ENCODE measurements at places on chromosomes 6 and 20. TPM values are rescaled to one million over a fixed set of nuclear protein-coding genes. Genes with fewer than 3 reads are reported as not detected.

Gene EPPIN
- total RNA-seq, result not detected

Gene ME1
- 40.5 TPM for total RNA-seq

Gene ZNF334
- total RNA-seq, result not detected

Gene TEAD3
- 21.8 TPM for total RNA-seq

Gene OXT
- total RNA-seq, result not detected

Gene STMND1
- total RNA-seq, result not detected

Gene HEY2
- not detected for total RNA-seq

Gene SRSF12
- total RNA-seq, result not detected

Gene GTSF1L
- not detected for total RNA-seq

Gene MTO1
- 40.1 TPM for total RNA-seq

Gene OPRM1
- not detected for total RNA-seq

Gene CST7
- not detected for total RNA-seq

Gene NFATC2
- total RNA-seq, result 5.0 TPM

Gene TFAP2D
- total RNA-seq, result not detected

Gene DEFB123
- not detected for total RNA-seq

Gene ENPP3
- 0.15 TPM for total RNA-seq

Gene OOEP
- total RNA-seq, result not detected

Gene FAM209B
- not detected for total RNA-seq

Gene HLA-DRB1
- 2.7 TPM for total RNA-seq

Gene MAP7
- total RNA-seq, result 35.5 TPM
